ENCODE measurements at places on chromosomes 1 and 21.

GRCh38 chr1:25061261-25061995 lies 131.4 kb upstream of the RUNX3 start:
- no peak for DNase-seq

DNA sequence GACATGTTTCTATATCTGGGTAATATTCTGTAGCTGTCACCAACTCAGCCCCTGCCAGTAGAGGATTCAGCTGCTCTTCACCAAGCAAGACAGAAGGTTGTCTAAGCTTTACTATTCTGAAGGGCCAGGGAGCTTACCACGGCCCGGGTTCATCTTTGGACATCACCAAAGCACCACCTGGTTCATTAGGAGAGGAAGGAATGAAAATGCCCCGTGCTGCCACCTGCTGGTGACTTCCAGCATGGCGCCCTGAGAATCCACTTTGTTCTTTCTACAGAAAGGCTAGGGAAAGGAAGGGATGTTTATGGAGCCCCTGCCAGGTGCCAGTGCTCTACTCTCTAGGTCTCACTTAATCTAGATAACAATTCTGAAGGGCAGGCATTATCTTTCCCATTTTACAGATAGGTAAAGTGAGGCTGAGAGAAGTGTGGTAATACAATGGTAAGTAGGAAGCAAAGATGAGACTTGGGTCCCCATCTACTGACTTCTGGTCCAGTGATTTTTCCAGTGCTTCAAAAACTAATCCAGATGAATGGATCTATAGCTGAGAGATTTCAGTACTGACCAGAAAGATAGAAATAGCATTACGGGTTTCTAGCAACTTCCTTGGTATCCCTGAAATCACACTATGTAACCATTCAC lies 79.5 kb downstream of the BEND5 start:
- DNase-seq, result peak; percentile 50

DNA sequence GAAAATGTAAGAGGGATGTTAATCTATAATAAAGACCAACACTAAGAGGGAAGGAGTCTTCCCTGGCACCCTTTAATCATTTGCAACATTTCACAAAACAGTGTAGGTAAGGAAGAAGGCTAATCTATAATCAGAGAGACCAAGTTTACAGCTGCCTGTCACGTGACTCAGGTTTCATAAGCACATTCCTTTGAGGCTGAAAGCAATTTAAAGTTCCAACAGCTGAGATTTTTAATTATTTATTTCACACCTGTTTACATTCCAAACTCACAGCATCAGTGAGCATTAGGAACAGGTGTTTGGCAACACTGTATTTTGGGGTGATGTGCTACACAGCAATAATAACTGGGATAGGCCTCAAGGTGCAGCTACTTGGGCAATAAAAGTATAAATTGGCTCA lies 75.7 kb upstream of the PGBD5 start:
- no peak for DNase-seq

GRCh38 chr1:4908486-4908885 lies 254.1 kb downstream of the AJAP1 start:
- no peak for DNase-seq

DNA sequence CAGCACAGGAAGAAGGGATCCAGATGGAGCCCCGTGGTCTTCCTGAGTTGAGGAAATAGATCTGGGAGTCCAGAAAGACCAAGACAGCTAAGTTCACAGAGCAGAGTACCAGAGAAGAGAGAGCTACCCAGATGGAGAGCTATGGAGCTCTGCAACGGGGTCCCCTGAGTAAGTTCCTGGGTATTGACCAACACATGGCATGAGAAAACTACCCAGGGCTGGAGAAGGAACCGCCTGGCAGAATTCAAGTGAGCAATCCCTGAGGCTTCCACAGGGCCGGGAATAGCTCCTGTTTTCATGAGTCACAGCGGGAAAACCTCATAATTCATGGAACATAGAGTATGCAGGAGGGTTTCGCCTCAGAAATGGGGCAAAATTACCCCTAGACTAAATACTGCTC lies 19.7 kb downstream of the STPG1 start:
- no peak for DNase-seq

DNA sequence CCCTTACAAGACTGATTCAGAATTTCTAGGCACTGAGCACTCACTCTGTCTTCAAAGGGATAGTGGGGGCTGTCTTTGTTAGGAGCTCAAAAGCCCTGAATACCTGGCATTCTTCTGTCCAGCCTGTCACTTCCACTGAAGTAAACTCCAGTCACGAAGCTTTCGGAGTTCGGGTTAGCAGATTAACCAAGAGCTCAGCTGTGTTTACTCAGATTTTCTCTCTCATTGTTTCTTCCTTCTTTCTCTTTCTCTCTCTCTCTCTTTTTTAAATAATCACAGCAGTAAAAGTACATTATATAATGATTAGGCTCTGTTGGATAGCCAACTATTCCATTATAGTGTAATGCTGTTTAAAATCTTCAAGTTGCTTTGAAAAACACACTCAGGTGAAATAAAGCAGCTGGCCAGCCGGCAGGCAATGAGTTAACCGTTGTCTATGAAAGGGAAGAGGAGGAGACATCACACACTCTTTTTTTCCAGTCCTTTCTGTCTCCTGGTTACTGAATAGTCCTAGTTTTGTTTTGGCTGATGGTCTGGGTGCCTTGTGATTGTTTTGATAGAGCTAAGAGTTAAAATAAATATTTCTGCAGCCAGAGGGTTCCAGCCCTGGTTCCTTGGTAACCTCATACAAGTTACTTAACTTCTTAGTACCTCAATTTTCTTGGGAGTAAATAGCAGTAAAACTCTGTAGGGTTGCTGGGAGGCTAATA lies 89.8 kb downstream of the ADSS2 start:
- DNase-seq, result peak; percentile 61

GRCh38 chr1:63835128-63835527 lies 61.3 kb downstream of the ROR1 start:
- DNase-seq, result no peak

DNA sequence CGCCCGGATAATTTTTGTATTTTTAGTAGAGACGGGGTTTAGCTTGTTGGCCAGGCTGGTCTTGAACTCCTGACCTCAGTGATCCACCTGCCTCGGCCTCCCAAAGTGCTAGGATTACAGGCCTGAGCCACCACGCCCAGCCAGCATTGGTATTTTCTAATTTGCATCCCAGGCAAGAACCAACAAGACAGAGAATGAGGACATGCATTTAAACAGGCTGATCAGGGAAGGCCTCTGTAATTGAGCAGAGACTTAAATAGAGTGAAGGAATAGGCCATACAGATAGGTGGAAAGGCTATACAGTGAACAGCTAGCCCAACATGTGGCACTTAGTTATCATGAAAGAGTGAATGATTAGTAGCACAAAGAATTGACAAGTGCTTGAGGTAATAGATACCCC lies 230.4 kb downstream of the SLC35F3 start:
- no peak for DNase-seq

- no peak for DNase-seq
Measured at GRCh38 chr1:159342761-159343425, 40.8 kb downstream of the FCER1A start.

GRCh38 chr1:106492880-106493279 lies 563.6 kb upstream of the PRMT6 start:
- no peak for DNase-seq

- DNase-seq, result no peak
Measured at GRCh38 chr1:154350383-154350782, 25.1 kb downstream of the ATP8B2 start.

DNA sequence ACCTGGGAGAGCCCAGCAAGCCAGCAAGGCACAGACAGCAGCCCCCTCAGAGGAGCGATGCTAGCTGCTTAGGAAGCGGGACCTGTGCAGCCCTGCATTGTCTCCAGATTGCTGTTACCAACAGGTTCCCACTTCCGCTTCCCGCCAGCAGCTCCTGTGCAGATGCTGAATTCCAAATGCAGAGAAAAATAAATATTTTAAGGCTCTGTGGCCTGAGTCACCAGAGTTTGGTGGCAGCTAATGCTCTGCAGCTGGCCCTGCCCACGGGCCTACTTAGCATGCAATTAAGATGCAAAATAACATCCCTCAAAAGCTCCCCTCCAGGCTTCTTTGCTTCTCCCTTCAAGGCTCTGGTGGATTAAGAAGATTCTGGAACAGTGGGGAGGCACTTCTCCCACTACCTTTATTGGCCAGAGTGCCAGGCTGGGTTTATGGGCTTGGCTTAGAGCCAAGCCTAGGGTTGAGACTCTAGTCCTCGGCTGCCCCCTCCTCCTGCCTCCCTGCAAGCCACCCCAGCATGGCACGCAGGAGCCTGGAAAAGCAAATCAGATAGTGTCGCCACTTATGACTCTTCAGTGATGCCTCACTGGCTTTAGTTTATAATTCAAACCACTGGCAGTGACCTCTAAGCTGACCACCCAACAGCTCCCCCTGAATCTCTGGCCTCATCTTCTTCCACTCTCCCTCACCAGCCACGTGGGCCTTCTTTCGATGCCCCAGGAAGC lies 207.1 kb upstream of the ZC3H12A start:
- DNase-seq, result no peak

GRCh38 chr1:58735586-58735985 lies 35.7 kb upstream of the MYSM1 start:
- DNase-seq, result no peak

- peak; percentile 63 for DNase-seq
Measured at GRCh38 chr21:33948096-33948950, 32.7 kb upstream of the ATP5PO start.

DNA sequence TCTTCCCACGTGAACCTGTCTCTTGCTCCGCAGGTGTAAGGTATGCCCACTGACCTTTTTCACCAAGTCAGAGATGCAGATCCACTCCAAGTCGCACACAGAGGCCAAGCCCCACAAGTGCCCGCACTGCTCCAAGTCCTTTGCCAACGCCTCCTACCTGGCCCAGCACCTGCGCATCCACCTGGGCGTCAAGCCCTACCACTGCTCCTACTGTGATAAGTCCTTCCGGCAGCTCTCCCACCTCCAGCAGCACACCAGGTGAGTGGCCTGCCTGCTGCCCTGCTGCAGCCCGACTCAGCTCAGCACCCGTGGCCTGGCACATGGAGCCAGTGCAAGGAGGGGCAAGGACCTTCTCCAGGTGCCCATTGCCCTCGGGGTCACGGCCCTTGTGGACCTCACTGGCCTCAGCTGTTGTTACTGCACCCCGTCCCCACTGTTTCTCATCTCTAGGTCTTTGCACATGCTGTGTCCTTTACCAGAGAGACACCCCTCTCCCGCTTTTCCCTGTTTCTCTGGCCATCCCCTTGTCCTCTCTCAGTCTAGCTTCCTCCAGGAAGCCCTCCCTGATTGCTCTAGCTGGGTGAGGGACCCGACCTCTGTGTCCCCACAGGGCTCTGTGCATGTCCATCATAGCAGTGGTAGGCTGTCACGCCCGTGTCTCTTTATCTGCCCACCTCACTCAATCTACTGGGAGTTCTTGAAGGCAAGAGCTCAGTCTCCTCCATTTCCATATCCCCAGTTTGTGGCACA lies 25.4 kb downstream of the ZNF362 start:
- no peak for DNase-seq

- no peak for DNase-seq
Measured at GRCh38 chr1:42845193-42845592, 1.2 kb upstream of the ZNF691 start.

- no peak for DNase-seq
Measured at GRCh38 chr1:51328279-51328678, 2.1 kb downstream of the TTC39A start.

GRCh38 chr1:99849413-99849743 lies 783 bp upstream of the AGL start:
- peak; percentile 31 for DNase-seq

DNA sequence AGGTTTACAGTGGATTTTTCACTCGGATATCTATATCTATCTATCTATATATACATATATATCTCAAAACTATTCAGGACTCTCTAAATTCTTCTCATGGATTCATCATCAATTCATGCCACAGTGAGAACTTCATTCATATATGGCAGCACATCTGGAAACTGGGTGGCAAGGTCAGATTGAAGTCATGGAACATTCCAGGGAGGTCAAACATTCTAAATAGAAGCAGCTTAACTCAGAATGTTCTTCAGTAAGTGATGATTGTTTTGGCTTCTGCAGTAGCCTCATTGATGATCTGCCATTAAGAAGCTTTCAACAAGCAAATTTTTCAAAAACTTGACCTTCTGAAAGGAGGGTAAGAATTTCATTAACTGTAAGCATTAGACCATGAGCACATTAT lies 46.9 kb upstream of the ADAMTS1 start:
- DNase-seq, result no peak

DNA sequence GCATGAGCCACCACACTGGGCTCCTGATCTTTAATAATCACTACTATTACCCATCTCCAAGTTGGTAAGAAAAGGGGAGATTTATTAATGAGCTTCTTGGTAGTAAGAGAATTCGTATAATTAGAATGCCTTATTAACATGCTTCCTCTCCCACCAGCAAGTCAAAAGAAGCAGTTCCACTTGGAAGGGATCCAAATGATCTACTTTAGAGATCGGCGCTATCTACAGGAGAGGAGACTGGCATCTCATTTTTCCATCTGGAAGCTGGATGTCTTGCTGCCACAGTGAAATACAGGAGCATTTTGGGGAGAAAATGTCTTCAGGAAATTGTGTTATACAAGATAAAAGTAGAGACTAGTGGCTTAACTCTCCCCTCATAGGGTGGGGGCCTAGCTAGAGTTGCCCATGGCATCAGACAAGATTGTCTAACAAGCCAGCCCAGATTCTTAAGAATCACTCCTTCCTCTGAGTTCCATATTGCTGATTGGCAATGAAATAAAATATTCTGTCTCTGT lies 33.6 kb upstream of the CAMSAP2 start:
- no peak for DNase-seq

GRCh38 chr1:76961820-76962207 lies 94.5 kb downstream of the ST6GALNAC5 start:
- DNase-seq, result no peak

DNA sequence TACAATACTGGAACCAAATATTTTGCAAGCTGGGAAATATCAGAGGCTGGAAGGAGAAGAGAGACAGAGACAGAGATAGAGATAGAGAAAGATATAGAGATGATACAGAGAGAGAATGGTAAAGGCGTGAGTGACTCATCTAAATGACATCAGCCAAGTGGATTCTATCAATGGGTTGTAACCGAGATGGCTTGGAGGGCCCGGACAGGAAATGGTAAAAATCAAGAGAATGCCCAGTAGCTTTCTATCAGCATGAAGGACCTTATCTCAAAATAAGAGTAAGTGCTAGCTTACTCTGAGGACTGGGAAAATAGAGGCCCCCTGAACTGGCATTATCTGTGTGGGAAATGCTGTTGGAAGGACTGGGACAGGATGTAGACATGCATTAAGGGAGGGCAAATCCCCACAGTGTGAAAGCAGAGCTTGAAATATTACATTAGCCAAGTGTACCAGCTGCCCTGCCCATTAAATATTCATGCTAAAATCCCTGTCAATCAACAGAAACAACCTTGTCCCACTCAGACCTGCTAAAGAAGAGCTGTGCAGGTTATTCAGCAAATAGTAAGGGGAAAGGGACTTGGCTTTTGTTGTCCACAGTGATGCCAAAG lies 76.6 kb upstream of the ZNF644 start:
- no peak for DNase-seq

DNA sequence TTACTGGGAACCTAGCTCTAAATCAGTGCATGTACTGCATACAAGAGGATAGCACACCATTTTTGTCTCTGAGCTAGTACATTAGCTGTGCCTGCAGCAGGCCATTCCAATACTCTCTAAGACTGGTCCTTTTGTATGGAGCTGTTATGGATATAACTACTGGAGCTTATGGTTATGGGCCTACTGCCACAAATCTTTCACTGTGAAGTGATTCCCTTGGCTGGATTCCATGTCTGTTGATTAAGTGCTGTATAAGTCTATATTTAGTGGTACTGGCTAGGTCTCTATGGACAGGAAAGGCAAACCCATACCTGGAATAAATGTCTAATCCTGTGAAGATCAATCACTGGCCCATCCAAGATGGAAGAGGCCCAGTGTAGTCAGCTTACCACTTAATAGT lies 12.0 kb downstream of the ZFYVE9 start:
- DNase-seq, result no peak
